ENCODE measurements at places on chromosomes 1 and 21.
A peak's percentile ranks its signal among the peaks of the same experiment; 100 is the strongest.

- DNase-seq: no peak
These were observed 46.6 kb upstream of the TTC34 start for GRCh38 chr1:2848006-2848670.

- DNase-seq: no peak
These were observed 55.2 kb upstream of the GNG12 start for GRCh38 chr1:67888216-67889106.

DNA sequence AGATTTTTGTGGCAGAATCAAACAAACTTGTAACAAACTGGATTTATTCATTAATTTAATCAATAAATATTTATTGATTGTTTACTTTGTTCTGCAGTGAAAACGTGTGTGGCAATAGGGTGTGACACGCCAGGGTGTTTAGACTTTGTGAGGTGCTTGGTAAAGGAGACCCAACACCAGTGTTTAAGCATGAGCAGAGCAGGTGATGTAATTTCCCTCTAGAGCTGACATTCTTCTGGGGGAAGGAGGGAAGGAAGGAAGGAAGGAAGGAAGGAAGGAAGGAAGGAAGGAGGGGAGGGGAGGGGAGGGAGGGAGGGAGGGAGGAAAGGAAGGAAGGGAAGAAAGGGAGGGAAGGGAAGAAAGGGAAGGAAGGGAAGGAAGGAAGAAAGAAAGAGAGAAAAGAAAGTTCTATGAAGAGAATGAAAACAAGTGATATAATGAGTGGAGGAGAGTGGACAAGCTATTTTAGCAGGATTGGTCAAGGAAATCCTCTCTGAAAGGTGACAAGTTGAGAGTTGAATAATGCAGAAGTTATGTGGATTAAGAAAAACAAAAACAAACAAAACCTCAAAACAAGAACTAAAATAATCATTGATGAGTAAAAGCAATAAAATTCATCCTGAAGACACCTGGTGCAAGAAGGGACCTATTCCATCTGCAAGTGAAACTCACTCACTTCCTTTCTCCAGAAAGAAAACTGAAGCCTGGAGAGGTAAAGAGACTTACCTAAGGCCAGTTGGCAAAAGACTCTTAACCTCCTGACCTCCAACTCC, 60.8 kb downstream of the TSEN15 start:
- DNase-seq: peak; percentile 6

DNA sequence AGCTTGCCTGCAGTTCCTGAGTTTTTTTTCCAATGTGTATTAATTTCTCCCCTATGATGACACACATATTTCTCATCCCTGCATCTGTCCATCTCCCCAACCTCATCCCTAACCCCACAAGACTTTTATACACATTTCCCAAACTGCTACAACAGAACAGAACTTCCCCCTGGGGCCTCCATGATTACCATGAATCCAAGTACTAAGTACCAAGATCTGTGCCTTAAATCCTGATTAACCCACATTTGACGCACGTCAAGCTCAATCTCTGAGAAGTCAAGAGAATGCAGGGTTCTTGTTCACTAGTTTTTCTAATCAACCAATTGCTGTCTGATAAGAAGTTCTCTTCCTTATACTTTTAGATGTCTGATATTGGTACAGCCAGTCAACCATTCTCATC, 9.7 kb downstream of the HMGN1 start:
- DNase-seq: no peak

DNA sequence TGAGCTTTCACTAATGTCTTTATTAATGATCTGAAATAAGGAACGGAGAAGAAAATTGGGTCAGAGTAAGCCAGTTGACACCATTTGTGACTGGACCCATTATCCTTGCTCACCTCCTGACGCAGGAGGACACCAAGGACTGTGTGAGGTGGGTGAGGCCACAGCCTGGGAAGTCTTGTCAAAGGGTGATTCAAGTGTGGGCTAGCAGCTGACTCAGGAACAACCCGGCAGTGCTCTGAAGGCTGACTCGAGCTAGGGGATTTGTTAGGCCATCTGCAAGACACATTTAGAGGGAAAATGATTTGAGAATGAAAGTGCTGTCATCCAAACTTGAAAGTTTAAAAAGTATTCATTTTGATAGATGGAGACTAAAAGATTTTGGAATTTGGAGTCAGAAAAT, 21.2 kb downstream of the PRRX1 start:
- DNase-seq: no peak

DNA sequence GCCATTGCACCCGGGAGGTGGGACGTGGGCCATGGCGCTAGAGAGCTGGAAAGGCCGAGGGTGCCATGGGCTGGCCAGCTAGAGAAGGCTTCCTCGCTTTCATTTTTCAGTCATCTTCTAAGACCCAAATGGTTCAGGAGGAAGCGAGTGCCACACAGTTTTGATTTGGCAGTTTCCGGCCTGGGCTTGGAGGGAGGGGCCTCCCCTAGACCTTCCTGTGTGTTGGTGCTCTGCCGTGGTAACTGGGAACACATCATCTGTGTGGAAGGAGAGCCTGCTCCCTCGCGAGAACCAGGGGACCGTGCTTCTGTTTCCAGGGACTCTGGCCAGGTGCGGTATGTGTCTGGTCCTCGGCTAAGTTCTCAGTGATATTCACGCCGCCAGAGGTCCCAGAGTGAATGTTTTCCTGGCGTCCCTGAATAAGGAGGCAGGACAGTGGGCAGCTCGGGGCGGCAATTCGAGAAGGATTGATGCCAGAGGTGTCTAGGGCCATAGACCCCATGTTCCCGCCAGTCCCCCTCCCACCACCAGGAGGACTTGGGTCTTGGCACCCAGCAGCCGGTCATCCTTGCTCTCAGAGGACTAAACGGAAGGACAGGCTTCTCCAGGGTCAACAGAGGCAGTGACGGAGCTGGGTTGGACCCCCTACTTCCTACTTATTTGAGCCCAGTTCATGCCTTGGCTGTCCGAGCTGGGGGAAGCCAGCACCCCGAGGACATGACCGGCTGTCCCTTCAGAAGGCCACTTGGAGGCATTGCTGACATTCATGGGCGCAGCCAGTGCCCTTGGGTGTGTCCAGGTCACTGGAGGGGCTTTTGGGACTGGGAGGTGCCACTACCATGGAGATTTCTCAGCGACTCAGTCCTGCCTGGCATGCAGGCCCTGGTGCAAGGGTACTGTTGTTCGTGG, 2.7 kb upstream of the NPHP4 start:
- DNase-seq: peak; percentile 79

DNA sequence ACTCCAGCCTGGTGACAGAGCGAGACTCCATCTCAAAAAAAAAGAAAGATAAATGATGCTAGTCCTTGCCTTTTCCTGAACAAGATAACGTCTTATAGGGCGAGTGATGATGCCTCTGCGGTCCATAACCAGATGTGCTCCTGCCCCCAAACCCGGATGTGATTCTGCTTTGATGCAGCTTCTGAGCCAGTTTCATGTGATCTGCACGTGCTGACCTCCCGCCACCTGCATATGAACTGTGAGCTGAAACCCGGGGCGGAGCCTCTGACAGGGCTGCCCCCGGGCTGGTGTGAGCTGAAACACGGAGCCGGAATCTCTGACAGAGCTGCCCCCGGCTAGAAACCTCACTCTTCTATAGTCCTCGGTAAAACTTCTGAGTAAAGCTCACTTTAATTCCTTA, 1.3 kb downstream of the KRTAP12-4 start:
- no peak for DNase-seq

- no peak for DNase-seq
These were observed 11.4 kb downstream of the SKI start for GRCh38 chr1:2239384-2239985.

DNA sequence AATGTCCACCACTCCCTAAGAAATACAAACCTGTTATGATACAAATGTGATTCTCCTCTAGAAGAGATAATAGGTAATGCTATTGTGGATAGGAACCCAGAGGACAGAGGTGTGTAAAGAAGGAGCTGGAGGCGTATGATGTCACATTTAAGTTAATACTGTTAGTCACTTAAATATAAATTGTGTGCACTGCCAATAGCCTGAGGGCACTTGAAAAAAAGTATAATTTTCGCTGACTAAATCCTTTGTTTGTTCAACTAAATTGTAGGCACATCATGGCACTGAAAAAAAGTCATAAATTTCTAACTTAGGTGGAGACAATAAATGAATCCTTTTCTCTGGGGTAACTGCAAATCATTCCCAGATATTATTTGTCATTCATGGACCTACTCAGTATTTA, 4.4 kb downstream of the RCSD1 start:
- DNase-seq: no peak

GRCh38 chr1:17158961-17159360, 39.7 kb upstream of the PADI2 start:
- DNase-seq: no peak

DNA sequence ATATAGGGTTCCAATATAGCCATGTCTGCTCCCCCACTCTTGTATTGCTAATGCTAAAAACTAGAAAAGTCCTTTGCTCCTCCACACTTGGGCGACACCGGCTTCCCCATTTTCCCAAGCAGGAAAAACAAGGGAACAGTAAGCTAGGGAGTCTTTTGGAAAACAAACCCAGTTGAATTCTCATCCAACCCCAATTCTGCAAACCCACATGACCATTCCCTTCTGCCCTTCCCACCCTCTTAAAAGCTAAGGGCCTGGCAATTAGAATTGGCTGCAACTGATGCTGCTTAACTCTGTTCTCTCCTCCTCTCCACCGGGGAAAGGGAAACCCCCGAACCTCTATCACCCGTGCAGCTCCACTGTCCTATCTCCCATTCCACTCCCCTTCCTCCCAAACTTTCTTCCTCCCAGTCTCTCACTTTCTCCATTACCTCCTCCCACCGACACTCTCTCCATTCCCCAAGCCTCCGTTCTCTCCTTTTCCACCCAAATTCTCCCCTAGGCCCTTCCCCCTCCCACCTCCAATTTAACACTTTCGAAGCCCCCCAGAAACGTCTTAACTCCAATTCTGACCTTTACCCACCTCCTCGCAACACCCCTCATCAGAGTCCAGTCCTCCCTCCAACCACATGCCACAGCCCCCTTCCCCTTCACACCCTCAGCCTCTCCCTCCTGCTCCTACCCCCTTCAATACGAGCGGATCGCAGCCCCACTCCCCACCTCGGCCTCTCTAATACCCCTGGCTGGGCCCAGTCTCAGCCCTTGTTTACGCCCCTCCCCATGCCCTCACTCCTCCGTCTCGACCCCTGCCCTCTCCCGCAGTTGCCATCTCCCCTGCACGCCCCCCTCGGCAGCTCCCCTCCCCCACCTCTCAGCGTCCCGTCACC, 701 bp downstream of the DEDD start:
- DNase-seq: peak; percentile 20

GRCh38 chr1:209150114-209150513, 433.4 kb upstream of the CAMK1G start:
- peak; percentile 67 for DNase-seq

- DNase-seq: no peak
These were observed 68.9 kb downstream of the CDC7 start for GRCh38 chr1:91569411-91570119.

- DNase-seq: peak; percentile 42
These were observed 43.4 kb upstream of the RHOU start for GRCh38 chr1:228691926-228692325.

DNA sequence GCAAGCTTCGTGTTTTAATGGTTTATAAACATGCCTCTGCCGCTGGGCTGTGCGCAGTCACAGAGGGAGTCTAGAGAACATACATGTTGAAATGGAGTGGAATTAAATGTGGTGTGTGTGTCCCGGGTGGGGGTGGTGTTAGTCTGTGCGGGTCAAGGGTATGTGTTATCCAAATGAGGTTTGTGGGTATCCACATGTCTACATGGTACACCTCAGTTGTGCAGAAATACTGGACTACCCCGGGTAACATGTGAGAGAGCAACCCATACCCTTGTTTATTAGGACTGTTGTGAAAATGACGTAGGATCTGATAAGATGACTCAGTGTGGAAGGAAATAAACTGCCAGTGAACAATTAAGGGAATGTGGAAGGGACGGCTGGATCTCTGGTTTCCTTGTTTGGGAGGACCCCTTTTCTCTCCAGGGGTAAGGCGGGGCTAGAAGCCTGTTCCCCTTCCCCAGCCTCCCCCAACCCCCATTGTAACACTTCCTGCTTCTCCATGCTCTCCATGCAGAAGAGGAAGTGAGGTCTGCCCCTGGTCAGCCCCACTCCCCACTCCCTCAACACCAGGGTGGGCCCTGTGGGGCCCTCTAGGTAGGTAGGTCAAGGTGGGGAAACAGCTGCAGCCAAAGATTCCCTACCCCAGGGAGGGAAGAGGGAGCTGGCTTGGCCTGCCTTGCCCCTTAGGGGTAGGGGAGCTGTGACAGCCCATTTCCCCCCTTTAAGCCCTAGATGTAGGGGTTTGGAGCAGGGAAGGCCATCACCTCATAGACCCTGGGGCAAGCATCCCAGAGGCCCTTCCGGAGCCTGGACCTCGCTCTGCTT, 690 bp downstream of the EPS8L3 start:
- no peak for DNase-seq

- DNase-seq: no peak
These were observed 113.1 kb upstream of the IRF2BP2 start for GRCh38 chr1:234722904-234723720.

DNA sequence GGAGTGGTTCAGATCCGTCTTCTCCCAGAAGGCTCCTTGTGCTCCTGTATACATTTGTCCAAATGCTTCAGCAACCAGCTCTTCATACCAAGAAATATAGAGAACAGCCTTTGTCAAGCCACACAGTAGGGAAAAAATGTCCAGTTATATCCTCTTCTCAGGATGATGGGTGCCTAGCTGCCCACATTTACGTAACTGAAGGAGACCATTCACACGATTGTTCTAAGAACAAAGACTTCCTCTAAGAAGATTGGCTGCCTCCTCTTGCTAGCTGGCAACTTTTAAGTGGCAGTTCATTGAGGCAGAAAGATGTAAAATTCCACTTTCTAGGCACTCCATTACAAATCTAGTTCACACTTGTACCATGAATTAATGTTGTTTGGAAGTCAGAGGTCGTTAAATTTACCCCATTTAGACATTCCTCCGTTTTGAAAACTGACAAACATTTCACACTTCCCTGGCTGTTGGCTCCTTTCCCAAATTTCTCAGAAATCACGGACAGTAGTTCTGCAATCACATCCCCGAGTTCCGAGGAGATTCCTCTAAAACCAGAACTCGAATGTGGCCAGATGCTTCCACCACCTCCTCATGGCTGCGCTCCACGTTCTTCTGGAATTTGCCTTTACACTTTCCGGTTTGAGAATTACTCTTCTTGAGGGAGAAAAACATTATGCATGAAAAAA, 45.6 kb upstream of the CSF1 start:
- DNase-seq: no peak

- DNase-seq: no peak
These were observed 2.1 kb downstream of the PRDM15 start for GRCh38 chr21:41876928-41877652.

GRCh38 chr21:38413958-38414548, 84.2 kb downstream of the ERG start:
- DNase-seq: no peak

GRCh38 chr21:25994758-25995163, 175.8 kb downstream of the APP start:
- no peak for DNase-seq

GRCh38 chr1:209012443-209013196, 570.9 kb upstream of the CAMK1G start:
- no peak for DNase-seq

DNA sequence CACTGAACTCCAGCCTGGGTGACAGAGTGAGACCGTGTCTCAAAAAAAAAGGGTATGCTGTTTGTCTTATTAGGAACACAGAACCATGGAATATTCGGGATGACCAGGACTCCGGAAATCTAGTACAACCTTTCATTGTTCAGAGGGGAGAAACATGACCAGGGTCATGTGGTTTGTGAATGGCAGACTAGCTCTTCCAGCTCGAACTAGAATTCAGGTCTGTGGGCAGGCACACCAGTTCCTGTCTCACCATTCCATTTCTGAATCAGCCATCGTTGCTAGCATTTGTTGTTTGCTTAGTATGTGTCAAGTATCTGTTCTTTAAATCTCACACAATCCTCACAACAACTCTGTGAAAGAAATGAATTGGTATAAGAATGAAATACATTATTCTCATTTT, 50.9 kb downstream of the MDM4 start:
- no peak for DNase-seq

GRCh38 chr21:41975391-41976272, 21.8 kb upstream of the C2CD2 start:
- no peak for DNase-seq
